Fibroblast of mammary gland (primary cell): ENCODE measurements at places on chromosomes 16 and 17.
A peak's percentile ranks its signal among the peaks of the same experiment; 100 is the strongest.

GRCh38 chr16:19559242-19559910 is 3.9 kb downstream of the VPS35L start:
- peak; percentile 75 for DNase-seq

DNA sequence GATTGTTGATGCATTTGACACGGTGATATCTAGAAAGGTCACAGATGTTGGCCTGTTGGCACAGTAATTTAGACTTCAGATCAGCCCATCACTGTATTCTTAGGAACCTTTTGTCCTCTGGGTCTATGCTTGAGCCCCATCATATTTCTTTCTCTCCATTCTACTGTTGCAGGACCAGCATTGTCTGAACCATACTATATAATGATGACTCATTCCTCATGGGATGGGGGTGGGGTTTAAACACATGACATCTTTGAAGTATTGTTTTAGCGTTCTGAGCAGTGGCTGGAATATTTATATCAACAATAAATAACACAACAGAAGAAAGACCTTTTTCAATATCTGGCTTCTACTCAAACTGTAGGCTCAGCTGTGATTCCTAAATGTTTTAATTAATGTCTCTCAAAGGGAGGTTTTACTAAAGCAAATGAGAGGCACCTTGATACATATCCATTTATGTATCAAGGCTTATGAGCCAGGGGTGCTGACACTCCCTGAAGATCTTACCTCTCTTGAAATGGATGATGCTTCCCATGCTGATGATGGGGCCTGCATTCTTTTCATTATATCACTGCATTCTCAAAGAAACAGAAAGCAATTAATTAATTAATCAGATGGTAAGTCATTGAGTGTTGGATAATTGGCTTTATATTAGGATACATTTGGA is 379.0 kb upstream of the GOT2 start:
- no peak for DNase-seq

DNA sequence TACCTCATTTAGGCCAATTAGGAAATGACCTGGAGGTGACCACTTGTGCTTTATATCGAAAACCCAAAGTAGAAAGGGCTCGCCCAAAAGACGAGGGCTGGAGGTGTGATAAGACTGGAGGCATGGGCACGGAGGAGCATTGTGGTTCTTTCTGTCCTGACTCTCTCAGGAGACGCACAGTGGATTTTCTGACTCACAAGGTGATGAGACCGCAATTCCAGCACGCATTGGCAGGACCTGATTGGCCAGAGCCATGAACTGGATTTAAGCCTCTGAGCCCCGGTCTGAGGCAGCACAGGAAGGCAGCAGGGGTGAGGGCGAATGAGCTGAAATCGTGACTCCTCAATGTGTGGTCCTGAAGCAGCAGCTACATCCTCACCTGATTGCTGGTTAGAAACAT is 559.1 kb upstream of the SALL1 start:
- no peak for DNase-seq

DNA sequence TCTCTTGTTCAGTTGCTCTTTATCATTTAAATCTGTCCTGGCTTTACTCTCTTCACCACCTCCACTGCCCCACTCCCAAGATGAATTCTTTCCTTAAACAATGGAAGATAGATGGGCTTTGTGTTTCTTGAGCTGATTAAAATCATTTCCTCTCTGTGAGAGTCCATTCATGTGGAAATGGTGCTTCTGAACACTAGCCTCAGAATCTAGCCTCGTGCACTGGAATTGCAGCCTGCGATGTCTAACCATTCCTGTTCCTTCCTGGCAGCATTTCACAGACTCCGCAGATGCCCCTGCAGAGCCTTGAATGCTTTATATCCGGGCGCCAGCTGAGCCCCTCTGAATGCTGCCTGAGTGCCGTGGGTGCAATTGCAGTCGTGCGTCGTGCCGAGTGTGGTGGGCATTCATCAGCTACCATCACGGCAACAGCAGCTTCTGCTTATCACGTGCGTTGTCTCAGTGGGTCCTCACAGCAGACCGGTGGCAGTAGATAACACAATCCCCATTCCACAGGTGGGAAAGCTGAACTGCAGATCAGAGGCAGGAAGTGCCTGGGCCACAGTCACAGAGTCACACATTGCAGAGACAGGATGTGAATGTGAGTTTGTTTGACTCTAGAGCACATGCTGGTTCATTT is 172.8 kb upstream of the WSCD1 start:
- no peak for DNase-seq

DNA sequence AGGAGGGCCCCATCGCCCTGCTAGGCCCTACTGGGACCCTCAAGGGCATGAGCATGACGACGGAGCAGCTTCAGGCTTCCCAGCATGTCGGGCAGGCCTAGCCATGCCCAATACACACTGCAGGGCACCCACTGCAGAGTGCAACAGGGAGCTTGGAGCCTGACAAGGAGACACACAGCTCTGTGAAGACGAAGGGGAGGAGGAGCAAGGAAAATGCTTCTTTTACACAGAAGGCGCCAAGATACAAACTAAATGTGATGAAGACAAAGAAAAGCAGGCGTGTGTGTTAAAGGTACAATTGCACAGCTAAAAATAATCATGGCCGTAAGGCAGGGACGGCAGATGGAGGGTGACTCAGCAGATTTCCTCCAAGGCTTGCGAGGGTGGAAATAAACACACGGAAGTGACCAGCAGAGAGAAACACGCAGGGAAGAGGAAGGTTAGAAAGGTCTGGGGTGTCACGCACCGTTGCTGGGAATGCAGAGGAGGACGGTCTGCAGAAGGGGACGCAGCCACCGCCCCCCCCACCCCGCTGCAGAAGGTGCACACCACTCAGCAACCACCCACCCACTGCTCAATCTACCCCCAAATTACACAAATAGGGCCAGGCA is 108.5 kb downstream of the ZNF778 start:
- peak; percentile 86 for DNase-seq

- no peak for DNase-seq
Measured at GRCh38 chr17:6100146-6100545, 30.0 kb downstream of the WSCD1 start.

GRCh38 chr16:57386381-57386951 is 14.2 kb downstream of the CX3CL1 start:
- DNase-seq = peak; percentile 79

DNA sequence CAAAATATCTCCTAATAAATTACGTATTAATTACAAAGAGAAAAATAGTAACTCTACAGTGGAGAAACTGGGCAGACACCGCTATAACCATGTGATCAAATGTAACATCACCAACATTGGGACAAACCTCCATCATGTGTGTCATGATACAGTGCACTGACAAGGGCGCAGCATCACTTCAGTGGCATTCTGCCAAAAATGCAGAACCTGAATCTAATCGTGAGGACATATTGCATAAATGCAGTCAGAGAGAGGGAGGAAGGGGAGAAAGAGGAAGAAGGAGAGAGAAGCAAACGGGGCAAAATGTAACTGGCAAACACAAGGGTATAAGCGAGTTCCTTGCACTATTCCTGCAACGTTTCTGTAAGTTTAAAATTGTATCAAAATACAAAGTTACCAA is 74.2 kb upstream of the MARCHF10 start:
- DNase-seq = no peak

GRCh38 chr17:7916385-7916682 is 245 bp upstream of the RNF227 start:
- DNase-seq = no peak

DNA sequence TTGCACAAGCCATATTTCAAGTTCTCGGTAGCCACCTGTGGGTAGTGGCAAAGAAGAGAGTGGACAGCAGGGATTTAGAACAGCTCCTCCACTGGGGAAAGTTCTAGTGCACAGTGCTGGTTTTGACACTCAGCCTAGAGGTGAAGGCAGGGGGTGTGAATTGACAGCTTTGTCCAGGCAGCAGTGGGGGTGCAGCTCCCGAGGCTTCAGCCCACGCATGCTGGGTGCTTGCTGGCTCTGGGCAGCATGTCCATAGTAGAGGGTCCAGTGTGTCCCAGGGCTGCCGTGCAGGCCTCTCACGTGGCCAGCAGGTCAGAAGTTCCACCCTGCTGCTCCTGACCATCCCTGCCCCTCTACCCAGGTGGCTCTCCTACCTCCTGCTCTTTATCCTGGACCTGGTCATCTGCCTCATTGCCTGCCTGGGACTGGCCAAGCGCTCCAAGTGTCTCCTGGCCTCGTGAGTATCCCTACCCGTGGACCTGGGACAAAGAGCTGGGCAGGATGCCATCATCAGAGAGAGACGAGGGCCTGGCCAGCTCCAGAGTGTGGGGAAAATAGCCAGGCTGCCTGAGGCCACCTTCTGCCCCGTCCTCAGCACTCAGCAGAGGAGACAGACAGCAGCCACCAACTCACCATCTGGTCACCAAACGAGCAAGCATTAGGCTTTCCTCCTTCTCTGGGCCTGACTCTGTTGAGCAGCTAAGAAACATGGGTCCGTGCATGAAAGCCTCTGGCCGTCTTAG is 29.8 kb downstream of the TTYH2 start:
- DNase-seq = no peak

DNA sequence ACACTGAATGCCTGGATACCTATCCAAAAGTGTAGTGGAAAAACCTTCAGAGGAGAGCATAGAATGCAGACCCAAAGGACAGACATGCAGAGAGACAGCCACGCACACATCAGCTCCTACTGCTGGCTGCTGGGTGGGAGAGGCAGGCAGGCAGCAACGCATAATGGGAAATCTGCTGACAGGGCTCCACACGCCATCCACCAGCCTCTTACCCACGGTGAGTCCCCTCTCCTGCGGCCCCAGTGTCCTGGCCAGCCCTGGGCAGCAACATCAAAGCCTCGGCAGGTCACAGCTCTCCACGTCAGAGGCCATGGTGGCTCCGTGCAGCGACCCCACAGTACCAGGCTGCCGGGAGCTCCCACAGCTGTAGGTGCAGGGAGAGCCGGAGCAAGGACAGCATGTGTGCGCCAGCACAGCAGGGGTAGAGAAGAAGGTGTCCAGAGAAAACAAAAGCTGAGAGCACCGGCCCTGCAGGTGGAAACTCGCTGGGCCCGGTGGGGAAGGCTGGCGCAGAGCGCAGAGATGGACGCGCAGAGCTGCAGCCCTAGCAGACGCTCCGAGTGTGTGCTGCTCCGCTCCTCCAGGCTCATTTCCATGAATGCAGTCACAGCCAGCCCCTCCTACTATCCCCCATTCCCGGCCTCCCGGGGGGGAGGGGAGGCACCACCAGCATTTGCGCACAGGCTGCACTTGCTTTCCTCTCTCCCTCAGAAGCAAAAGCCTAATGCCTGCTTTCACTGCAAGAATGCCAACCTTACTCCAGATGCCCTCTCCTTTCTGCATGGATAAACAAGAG is 58.9 kb downstream of the CYTH1 start:
- DNase-seq = no peak

- peak; percentile 68 for DNase-seq
Measured at GRCh38 chr16:24999856-25000461, 15.2 kb downstream of the ARHGAP17 start.

GRCh38 chr17:17201907-17202306 is 4.2 kb downstream of the PLD6 start:
- DNase-seq = no peak

GRCh38 chr16:80277182-80277581 is 263.6 kb upstream of the DYNLRB2 start:
- no peak for DNase-seq

DNA sequence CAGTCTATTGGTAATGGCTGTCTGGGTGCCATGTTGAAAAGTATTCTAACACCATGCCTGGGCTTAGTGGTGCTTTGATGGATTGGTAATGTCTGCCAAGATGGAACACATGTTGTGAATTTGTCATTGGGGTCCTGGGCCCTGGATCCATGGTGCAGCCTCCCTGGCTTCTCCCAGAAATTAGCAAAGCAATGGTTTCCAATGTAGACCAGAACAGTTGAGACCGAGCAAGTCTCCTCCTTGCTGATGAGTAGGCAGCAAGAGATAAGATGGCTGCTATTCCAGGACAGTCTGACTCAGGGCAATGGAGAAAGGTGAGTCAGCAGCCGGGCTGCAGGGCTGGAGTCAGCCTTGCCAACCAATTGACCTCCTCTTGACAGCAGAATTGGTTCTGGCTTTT is 30.8 kb downstream of the GPR139 start:
- no peak for DNase-seq

- DNase-seq = no peak
Measured at GRCh38 chr17:37820313-37820994, 75.6 kb upstream of the HNF1B start.

DNA sequence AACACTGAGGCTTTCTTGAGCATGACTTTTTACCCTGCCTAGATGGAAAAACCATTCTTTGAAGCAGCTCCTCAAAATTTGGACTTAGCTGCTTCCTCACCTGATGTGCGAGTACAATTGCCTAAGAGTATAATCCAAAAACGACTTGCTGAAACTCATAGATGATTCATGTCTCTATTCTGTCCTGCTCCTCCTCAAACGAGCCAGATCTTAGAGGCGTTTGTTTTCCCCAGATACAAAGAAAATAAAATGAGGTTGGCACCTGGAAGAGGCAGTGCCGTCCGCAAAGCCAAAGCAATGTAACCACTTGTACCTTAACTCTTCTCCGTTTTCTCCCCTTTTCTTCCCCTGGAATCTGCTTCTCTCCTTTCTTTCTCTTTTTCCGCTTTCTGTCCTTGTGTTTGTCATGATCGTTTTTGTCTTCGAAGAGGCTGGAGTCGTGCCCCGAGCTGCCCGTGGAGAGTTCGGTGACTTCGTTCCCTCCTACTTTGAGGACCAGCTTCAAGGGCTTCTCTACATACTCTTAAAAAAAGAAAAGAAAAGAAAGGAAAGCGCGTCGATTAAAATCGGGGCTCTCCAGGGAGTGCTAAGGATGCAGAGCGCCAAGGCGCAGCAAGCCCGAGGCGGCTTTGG is 895 bp downstream of the BRD7 start:
- DNase-seq = peak; percentile 25

- DNase-seq = peak; percentile 15
Measured at GRCh38 chr17:2336852-2337543, at the start of gene SGSM2. Gene SGSM2 (plus strand): TSS chr17:2337501. CDS start chr17:2337689, 188 bp downstream.
